Inflammatory macrophage treated with lipopolysaccharide for 4 hours (primary cell): ENCODE measurements at places on chromosomes 2 and 18.

DNA sequence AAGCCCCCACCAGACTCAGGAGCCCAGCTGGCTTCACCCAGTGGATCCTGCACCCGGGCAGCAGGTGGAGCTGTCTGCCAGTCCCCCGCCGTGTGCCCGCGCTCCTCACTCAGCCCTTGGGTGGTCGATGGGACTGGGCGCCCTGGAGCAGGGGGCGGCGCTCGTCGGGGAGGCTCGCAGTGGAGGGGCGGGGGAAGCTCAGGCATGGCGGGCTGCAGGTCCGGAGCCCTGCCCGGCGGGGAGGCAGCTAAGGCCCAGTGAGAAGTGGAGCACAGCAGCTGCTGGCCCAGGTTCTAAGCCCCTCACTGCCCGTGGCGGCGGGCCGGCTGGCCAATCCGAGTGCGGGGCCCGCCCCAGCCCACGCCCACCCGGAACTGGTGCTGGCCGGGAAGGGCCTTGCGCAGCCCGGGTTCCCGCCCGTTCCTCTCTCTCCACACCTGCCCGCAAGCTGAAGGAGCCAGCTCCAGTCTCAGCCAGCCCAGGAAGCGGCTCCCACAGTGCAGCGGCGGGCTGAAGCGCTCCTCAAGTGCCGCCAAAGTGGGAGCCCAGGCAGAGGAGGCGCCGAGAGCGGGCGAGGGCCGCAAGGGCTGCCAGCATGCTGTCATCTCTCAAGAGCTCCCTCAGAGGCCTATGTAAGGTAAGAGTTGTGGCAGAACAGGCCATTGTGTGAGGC, 1307.8 kb upstream of the TMEFF2 start:
- no peak for DNase-seq

DNA sequence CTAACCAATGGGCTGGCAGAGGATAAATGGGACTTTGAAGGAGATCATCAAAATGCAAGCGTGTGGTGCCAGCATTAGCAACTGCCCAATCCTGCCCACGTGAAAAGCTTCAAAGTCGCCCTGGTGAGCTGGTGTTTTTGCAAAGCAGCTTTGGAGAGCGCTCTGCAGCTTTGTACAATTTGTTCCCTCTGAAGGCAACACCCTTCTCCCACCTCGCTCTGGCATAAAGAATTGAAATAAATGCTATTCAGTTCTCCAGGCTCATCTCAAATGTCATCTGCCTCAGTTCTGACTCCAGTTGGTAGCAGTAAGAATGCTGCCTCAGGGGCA, 3.5 kb downstream of the COPS9 start:
- no peak for DNase-seq

DNA sequence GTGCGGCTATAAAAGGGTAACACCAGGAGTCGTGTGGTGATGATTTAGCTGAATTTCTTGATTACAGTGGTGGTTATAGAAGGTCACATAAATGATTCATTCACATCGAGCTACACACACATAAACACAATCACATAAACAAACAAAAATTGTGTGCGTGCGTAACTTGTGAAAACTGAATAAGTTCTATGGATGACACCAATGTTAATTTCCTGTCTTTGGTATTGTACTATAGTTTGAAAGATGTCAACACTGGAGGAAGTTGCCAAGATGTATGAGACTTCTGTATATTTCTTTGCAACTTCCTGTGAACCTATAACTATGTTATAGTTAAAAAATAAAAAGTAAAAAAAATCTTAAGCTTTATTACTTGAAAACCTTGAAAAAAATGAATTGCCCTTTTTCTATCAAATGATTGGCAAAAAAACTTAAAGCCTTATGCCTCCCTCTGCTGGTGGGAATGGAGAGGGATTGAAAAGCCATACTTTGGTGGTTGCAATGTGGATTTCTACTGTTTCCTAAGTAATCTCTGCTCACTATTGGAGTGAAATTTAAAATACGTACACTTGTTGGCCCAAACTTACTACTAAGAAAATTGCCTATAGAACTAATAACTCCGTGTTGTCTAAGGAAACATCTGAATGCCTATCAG, 227.7 kb downstream of the RPIA start:
- DNase-seq: peak; percentile 12

DNA sequence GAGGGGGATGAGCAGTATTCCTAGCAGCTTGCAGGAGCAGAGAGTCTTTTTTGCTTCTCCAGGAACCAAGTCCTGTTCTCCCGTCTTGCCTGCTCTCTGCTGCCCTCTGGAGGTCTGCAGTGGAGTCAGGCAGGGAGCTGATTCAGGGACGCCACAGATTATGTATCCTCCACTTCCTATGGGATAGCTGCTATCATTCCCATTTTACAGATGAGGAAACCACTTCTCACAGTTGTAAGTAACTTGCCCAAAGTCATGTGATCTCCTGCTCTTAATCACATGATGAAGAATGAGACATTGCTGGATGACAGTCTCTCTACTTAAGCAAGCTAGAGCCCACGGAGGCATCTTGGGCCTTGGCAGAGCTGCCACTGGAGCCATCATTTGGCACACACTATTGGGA, 8.3 kb downstream of the SLC4A5 start:
- DNase-seq: peak; percentile 47

DNA sequence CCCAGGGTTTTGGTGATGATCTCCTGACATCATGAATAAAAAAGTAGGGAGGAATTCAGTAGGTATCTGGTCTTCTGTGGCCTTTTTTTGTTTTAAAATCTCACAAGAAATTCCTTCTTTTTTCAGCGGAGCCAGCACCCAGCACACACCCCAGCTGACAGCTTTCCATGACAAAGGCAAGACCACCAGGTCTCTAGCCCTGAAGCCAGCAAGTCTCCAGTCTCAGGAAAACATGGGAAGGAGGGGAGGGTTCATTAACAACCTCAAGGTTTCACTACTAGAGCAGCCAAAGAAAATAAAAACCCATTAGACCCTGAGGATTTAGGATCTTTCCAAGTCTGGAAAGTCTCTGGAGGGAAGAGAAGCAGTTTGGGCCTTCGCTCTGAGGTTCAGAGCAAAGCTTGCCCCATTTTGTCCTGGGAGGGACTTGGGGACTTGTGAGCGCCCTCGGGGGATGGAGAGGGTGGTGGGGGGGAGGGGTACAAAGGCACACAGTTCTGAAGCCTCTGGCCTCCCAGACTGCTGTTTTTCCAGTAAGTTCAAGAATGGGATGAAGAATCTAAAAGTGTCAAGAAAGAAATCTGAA, 9.0 kb downstream of the FOXI3 start:
- DNase-seq: no peak

DNA sequence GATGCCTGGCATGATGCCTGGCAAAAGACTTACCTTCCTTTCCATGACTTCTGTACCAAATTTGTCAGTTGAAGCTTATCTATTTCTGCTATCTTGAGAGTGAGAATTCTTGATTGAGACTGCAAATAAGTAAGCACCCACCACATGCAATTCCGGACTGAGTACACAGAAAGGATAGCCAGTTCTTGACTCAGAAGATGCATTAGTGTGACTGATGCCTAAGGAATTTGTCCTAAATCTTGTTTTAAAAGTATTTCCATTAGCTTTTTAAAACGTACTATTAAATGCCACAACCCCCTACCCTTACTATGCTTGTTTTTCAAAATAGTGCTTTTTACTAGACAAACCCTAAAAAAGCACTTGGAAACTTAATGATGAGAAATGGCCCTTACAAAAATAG, 545 bp downstream of the MPP4 start:
- DNase-seq: no peak
